Hematopoietic multipotent progenitor cell treated with erythropoietin and hydrocortisone succinate and interleukin-3 and kit ligand, for 17 days (in vitro differentiated cells): ENCODE measurements at places on chromosomes 2 and 18.

DNA sequence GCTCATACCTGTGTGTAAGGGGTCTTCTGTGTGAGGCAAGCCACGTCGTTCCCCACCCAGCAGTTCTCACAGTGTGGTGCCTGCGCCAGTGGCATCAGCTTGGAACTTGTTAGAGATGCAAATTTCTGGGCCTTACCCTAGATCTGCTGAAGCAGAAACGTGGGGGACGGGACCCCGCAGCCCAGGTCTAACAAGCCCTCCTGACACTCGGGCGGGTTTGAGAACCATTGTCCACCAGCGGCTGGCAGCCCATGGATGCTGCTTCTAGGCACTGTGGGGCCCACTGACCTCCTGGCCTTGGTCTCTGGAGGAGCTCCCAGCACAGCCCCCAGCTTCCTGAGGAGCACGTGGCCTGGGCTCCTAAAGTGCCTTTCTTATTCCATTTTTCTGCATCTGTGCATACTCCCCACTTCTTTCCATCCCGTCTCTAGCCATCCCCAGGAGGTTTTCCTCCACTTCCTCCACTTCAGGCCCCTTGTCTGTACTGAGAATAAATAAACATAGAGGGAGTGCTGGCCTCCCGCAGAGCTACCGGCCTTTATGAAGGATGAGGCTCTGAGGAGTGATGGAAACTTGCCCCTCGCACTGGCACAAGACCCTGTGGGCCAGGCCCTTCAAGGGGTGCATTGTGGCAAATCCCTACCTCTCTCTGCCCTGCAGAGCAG, 94.3 kb downstream of the GALR1 start:
- DNase-seq = no peak

- no peak for DNase-seq
Measured at GRCh38 chr18:49924293-49924983, 111.1 kb upstream of the ACAA2 start.

- no peak for DNase-seq
Measured at GRCh38 chr2:32688541-32688940, 60.7 kb downstream of the TTC27 start.

- DNase-seq = no peak
Measured at GRCh38 chr2:49261781-49262180, 107.5 kb upstream of the FSHR start.

- no peak for DNase-seq
Measured at GRCh38 chr2:100919316-100919715, 82.8 kb upstream of the RPL31 start.

DNA sequence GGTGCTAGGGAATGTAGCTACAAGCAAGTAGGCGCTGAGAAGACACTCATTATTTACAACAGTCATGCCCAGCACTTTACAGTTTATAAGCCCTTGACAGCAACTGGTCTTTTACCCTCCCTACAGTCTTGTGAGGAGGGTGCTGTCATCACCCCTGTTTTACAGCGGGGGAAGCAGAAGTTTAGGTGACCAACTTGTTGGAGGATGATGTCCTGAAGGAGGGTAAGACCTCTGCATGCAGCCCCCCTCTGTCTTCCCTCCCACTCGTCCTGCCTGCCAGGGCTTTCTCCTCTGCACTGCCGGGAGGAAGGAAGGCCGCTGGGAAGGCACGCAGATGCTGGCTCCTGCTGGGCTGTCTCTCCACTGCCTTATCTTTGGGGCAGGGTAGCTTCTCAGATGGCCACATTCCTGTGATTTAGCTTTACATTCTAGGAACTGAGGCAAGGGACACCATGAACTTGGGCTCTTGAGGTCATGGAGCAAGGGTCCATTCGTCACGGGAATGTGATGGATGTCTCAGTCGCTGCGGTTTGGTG, 972 bp downstream of the IL1R1 start:
- no peak for DNase-seq

GRCh38 chr2:241129086-241129871, 20.0 kb downstream of the PASK start:
- no peak for DNase-seq

DNA sequence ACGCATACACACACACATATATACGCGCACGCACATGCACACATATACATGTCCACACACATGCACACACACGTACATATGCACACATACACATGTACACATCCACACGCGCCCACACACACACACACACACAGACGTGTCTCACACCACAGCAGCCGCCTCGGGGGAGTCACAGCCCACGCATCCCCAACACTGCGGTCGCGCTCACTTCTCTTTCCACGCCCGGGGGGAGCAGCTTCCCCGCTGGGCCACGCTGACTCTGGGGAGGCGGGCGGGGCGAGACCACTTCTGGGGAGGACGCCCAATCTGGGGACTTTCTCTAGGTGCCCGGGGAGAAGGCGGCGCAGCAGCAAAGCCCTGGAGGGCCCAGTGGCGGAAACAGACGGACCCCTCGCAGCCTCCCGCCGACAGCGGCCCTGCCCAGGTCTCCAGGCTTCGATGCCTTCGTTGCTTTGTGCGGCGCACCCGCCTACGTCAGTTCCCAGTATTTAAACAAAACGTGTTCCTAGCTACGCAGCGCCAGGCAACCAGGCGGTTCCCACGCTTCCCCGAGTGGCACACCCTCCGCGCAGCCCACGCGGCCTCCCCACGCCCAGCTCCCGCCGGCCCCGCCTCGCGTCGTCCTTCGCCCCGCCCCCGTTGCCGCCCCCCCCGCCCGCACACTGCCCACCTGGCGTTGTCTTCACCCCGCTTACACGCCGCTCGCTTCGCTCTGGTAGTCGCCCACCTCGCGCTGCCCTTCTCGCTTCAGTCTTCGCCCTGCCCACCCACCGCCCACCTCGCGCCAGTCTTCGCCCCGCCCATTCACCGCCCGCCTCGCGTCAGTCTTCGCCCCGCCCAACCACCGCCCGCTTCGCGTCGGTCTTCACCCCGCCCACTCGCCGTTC, 810 bp upstream of the RBFA start:
- DNase-seq = no peak

GRCh38 chr2:42013409-42013808, 34.4 kb upstream of the PKDCC start:
- DNase-seq = no peak

DNA sequence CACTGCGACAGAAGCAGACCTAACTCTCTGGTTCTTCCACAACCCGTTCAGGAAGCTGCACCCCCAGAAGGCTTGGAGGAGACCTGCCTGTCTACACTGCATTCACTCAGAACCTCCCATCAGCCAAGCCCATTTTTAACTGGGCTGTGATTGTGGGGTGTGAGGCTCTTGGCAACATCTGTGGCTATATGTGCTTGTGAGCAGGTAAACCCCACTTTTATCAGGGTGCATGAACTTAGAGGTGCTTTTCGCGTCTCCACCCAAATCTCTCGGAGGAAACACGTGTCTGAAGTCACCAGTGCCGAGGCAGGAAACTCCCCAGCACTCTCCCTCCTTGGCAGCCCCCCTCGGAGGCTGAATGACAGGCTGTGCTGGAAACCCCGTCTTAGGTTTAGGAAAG, 158.2 kb upstream of the SALL3 start:
- no peak for DNase-seq

- no peak for DNase-seq
Measured at GRCh38 chr2:157898591-157898996, 22.5 kb upstream of the ACVR1 start.

- no peak for DNase-seq
Measured at GRCh38 chr2:40579247-40579646, 127.4 kb upstream of the SLC8A1 start.
